Hypothalamus (tissue), 51 donors: ENCODE measurements at places on chromosomes 7 and 10.

DNA sequence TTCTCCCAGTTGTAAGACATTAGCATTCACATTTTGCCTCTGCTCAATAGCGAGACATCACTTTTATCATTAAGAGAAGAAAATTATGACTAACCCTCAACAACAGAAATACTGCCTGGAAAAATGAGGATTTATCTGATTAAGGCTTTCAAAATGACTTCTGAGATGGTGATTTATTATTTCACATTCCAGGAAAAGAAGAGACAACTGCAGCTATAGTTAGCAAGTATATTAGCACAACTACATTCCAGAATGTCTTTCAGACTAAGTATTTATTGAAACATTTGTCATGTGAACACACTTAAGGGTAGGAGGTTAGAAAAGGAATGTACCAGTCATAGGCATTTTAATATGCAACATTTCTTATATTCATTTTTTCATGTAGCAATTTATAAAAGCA lies 162.0 kb downstream of the IQUB start:
- DNase-seq = no peak

- no peak for DNase-seq
Measured at GRCh38 chr7:4406288-4407058, 275.6 kb upstream of the FOXK1 start.

DNA sequence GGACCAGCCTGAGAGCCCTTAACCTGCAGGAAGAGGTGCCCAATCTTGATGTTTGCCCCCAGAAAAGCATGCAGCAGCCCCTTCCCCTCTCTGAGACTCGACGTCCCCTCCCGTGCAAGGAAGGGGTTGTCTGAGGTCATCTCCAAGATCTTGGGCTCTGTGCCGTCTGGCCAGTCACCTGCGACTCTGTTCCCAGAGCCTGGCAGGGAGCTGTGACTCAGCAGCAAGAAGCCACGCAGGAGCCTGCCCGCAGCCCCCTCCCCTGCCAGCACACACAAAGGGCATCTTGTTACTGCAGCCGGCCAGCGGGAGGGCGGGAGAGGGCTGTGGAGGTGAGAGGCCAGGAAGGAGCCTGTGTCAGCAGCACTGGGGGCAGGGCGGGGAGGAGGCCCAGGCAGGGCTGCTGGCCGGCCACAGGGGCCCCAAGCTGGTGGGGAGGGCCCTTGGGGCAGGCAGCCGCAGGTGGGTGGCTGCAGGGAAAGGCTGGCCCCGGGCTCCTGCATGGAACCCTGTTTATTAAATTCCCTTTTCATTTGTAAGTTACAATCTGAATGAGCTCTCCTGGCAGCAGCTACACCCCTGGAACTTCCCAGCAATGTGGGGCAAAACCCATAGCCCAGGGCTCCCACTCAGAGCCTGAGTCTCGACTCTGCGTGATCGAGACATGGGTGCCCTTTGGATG lies 103.7 kb upstream of the ZMIZ1 start:
- peak; percentile 87 for DNase-seq

DNA sequence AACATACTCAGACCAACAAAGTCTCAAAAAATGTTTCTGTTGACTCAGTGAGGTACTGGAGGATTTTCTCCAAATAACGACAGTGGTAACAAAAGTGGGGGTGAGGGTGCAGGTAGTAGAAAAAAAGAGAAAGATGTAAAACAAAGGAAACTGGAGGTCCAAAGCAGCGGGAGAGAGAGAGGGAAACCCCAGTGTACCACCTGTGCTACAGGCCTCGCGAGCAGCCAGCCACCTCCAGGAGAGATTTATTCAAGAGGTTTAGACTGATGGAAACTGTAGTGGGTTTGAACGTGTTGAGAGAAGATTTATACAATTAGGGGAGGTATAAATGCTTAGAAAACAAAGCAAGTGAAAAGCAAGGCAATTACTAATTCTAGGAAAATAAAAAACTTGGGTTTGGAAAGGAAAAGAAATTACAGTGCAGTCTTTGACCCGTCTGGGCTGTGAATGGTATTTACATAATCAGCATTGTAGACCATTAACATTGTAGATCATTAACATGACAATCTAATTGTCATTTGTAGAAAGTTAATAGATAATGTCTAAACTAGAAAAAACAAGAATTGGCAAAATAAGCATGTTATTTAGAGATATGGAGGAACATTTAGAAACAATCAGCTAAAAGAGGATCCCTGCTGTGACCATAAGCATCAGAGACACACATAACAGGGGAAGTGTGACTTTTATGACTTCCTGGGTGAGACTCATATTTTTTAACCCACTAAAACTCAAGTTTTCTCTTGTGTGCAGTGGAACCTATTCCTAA lies 180.0 kb downstream of the RELN start:
- DNase-seq = no peak

DNA sequence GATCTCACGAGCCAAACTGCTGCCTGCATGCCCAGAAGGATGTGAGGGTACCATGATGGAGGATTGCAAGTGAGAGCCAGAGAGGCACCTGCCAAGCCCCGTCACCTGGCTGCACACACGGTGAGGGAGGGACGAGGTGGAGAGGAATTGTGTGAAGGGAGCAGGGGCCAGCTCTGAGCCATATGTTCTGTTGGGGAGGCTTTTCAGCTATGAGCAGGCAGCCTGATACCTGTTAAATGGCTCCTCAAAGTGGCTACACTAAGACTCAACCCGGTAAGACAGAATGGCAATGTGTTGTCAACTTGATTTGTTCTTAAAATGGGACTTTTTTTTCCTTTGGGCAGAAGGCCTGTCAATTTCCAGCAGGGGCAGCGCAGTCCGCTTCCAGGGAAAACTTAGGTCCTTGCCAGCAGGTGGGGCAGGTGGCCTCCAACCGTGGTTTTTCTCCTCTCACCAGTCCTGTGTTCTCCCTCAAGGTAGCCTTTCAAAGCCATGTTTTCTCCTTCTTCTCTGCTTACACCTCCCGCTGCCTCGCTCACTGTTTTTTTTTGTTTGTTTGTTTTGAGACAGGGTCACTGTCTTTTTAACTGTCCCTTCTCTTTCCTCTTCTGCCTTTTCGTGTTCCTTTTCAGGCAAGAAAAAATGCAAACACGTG lies 57.7 kb upstream of the ZNRF2 start:
- DNase-seq = no peak

- DNase-seq = no peak
Measured at GRCh38 chr10:3681642-3682554, 103.1 kb downstream of the KLF6 start.

DNA sequence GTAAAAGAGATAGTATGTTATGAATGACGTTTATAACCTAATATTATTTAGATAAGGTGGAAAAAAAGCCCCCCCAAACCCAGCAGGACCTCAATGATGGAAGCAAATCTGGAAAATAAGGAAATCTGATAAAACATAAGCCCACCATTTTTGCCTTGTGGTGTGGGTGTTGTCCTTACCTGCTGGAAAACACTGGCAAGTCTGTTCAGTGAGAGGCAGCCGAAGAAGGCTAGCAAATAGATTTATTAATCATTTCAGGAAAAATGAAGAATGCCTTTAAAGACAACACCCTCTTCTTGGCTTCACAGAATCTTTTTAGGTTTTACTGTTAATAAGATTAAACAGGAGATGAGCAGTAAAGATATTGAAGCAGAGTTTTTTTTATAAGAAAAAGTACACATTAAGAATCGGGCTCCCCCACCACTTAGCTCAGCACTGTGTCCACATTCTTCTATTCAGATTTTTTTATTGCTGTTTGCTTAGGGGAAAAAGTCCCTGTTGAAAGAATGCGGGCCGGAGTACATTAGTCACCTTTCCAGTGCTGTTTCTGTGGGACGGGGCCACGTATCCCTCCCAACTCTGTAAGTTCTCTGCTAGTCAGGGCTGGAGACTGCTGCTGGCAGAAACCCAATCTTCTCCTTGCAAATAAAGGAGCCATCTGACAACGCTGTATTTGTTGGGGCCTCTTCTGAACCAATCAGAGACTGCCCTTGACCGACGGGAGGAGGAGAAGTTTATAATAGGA lies 104.1 kb downstream of the EVX1 start:
- no peak for DNase-seq

GRCh38 chr10:129462257-129462795 lies 4.7 kb upstream of the MGMT start:
- no peak for DNase-seq

GRCh38 chr7:22572937-22573336 lies 72.9 kb upstream of the STEAP1B start:
- no peak for DNase-seq

- no peak for DNase-seq
Measured at GRCh38 chr7:92732316-92733036, 103.9 kb downstream of the CDK6 start.

DNA sequence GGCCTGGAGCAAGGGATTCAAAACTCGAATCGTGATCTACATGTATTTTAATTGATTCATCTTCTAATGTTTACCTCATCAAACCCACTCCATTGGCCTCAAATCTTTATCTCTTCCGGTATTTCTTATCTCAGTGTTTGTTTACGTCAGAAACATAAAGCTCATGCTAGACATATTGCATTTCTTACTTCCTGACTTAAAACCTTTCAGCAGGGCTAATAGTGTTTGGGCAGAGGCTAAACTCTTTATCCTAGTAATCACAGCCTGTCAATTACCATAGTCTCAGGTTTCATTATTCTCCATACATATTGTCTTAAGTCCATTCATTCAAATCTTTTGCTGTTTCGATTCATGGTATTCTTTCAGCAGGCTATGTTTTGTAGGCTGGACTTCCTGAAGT lies 81.3 kb upstream of the AGR3 start:
- DNase-seq = no peak

- no peak for DNase-seq
Measured at GRCh38 chr7:129146237-129146979, 1.9 kb downstream of the TSPAN33 start.

DNA sequence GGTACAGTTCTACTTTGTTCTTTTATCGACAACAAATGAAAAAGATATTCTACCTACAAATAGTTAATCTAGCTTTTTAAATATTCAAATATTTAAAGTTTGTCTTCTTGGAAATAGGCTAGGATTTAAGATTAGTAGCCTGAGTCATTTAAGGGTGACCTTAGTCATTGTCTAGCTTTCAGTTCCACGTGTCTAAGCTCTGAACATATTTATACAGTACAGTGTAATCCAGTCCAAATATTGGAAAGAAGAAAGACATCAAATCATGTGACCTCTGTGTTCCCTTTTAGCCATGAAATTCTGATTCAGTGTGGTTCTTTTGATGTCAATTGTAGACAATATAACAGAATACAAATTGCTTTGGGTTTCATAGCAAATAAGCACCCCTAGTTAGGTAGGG lies 121.1 kb downstream of the MALRD1 start:
- no peak for DNase-seq

GRCh38 chr7:1140476-1141104 lies 19.4 kb downstream of the ZFAND2A start:
- DNase-seq = no peak

GRCh38 chr7:34277016-34277802 lies 371.9 kb downstream of the BMPER start:
- no peak for DNase-seq

GRCh38 chr10:110648692-110649346 lies 4.7 kb downstream of the RBM20 start:
- no peak for DNase-seq

GRCh38 chr10:14371581-14371980 lies 40.9 kb upstream of the FRMD4A start:
- no peak for DNase-seq

DNA sequence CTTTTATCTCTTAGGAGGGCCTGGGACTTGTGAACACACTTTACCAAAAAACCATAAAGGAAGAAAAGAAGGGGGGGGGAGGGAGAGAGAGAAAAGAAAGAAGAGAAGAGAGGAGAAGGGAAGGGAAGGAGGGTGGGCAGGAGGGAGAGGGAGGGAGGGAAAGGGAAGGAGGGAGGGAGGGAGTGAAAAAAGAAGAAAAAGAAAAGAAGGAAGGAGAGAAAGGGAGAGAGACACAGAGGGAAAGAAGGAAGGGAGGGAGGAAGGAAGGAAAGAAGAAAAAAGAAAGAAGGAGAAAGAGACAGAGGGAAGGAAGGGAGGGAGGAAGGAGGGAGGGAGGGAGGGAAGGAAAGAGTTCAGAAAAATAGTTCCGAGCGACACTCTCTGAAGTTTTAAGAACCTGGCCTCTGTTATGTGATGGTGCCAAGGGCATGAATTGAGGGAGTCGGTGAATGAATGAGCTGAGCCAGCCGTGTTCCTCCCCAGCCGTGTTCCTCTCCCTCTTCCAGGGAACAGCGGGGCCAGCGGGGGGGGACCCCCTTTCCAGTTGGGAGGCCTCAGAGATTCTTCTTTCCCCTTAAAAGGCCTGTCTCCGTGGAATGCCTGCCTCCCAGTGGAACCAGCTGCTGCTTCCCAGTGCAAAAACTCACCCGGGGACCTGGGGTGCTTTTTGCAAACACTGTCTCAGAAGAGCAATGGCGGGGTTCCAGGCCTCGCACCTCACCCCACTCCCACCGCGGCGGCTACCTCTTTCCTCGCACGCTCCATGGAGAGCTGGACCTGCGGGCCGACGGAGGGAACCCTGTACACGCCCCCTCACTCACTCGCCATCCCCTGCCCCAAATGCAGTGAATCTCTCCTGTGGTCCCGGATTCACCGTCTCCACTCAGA lies 84.1 kb downstream of the FOXL3 start:
- DNase-seq = no peak

DNA sequence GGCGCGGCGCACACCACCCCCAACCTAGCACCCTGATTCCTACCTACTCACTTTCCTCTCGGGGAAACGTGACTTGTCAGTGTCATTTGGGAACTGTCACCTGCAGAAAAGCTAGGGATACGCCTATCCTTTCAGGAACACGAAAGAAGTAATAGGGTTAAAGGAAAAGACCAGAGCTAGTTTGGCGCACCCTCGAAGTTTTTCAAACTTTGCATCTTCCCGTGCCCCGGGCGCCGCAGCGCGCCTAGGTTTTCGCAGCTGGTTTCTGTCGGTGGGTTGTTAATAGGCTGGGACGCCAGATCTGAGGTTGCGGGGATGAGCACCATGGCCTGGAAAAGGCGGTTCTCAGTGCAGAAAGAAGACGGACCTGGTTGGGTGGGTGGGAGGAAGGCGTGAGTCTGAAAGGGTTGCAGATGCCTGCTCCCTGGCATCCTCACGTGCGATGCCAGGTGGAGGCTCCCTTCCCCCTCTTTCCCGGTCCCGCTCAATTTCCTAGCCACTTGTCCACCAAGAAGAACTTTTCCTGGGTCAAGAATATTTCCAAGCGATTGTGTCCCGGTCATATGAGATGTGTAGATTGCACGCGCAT lies 568 bp upstream of the MEOX2 start:
- no peak for DNase-seq

DNA sequence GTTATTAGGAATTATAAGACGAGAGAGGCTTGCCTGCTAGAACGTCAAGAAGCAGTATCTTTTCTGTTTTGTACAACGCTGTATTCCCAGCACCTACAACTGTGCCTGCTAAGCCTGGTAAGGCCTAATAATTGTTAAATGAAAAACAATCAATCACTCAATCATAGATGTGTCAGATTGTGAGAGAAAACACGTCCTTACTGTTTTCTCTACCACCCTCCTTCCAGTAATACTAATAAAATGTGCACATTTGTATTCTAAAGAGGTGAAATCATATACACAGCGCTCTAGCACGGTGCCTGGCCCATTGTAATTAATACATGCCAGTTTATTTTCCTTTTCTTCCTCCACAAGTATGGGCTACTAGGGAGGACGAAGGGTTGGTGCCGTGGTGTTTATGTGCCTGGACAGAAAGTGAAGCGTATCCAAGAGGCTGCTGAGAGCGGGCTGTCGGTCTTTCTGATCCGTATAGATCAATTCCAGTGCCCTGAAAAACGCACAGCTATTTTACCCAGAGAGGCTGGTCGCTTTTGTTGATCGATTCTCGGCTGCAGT lies 1.5 kb upstream of the AUTS2 start:
- DNase-seq = peak; percentile 29
